ENCODE measurements at places on chromosomes 7 and 10.

GRCh38 chr7:2681929-2682799 lies 5.8 kb upstream of the AMZ1 start:
- no peak for DNase-seq

GRCh38 chr7:23235813-23236221 lies 10.8 kb upstream of the GPNMB start:
- no peak for DNase-seq

DNA sequence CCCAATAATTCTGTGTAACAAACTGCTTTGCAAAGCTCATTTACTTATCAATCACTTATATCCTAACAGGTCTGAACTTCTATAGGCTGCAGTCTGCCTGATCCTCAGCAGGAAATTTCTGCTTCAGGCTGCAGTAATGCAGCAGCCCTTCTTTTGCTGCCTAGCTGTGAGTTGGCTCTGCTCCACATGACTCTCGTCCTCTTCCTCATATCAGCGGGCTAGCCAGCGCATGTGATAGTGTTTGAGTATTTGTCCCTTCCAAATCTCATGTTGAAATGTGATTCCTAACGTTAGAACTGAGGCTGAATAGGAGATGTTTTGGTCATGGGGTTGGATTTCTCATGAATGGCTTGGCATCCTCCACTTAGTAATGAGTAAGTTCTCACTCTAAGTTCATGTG lies 387.8 kb downstream of the SEMA3D start:
- DNase-seq: no peak

DNA sequence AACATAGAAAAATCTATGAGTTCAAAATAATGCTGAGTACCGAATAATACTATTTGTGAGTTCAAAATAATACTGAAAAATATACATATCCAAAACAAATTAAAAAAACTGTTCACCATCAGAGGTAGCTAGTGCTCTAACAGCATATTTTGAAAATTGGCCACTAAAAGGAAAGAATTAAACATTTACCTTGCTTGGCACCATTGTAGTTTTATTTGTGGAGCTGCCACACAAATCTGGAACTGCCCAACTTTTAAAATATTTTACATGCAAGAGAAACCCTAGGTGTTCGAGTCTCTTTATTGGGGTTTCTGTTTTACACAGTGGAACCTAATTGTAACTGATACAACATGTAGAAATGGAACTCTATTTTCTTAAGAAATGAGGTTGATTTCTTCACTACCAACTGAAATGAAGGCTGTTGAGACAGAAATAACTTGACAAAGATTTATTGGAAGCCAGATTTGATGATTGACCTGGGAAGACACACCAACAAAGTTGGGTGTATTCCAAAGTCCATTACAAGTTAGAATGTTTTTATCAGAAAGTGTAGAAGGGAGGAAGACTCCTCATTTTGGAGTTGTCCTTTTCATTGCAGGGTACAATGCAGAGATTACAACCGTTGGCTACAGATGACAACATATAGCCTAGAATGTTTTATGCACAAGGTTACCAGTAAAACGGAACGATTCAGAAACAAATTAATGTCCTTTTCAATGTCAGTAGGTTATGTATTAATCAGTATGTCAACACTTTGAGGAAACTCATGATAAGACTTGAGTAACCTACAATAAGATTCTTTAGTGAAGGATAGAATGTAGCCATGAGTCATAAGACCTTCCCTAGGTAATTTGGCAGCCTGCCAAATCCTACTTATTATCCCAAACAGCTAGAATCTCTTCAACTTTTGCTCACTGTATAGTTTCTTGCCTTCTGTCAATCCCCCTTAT lies 73.8 kb upstream of the PAPSS2 start:
- no peak for DNase-seq

DNA sequence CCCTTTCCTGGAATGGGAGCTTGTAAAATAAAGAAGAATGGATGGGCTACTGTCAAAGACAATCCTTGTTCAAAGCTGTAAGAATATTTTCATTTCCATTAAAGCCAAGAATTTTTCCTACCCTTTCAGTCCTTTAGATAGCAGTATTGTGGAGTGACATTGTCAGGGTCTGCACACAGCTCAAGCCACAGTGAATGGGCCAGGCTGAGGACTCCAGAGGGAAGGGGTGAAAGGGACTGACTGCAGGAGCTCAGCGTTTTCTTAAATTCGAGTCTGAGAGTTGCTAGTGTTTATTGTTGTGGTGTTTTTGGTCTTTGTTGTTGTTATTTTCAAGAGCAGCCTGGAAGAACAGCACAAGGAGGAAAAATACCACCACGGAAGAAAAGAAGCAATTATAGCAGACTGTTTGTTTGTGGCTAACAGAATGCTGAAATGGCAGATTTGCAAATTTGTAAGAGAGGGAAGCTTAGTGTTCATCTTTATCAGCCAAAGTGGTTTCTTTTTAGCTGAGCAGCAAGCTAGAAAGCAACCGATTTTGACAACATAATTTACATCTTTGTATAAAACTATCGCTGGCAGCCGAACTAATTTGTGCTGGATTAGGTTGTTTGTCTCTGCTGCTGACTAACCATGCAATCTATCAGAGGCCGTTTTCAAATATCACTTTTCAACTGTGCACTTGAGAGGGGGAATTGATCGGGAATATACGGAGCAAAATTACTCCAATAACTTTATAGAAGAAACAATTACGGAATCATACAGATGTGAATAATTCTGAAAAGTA lies 192.1 kb downstream of the LRMDA start:
- DNase-seq: no peak

GRCh38 chr7:150939466-150939865 lies 38.7 kb downstream of the KCNH2 start:
- DNase-seq: no peak

- DNase-seq: no peak
These were observed 31.4 kb downstream of the FEZF1 start for GRCh38 chr7:122273117-122273516.

- peak; percentile 18 for DNase-seq
These were observed 43.2 kb downstream of the CCNY start for GRCh38 chr10:35379226-35380137.

DNA sequence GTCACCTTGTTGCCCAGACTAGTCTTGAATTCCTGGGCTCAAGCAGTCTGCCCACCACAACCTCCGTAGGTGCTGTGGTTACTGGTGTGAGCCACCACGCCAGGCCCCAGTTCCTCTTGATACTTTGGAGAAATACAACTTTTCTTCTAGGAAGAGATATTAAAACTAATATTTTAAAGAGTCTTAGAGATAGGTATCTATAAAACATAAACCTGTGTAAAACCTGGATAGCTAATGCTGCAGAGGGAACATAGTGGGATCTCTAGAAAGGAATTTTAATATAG lies 4.8 kb upstream of the GDI2 start:
- DNase-seq: no peak

- no peak for DNase-seq
These were observed 7.3 kb downstream of the SKIDA1 start for GRCh38 chr10:21518149-21518640.

DNA sequence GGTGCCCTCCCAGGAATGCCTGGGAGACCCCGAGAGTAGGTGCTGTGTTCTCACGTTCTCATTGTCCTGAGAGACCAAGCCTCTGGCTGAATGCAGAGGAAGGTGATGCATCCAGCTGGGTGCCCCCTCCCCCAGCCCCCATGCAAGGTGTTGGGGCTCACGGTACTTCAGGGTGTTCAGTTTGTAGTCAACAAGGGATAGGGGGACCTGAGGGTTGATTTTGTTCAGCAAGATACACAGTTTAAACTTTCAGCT lies 60.4 kb upstream of the DUSP5 start:
- DNase-seq: no peak

DNA sequence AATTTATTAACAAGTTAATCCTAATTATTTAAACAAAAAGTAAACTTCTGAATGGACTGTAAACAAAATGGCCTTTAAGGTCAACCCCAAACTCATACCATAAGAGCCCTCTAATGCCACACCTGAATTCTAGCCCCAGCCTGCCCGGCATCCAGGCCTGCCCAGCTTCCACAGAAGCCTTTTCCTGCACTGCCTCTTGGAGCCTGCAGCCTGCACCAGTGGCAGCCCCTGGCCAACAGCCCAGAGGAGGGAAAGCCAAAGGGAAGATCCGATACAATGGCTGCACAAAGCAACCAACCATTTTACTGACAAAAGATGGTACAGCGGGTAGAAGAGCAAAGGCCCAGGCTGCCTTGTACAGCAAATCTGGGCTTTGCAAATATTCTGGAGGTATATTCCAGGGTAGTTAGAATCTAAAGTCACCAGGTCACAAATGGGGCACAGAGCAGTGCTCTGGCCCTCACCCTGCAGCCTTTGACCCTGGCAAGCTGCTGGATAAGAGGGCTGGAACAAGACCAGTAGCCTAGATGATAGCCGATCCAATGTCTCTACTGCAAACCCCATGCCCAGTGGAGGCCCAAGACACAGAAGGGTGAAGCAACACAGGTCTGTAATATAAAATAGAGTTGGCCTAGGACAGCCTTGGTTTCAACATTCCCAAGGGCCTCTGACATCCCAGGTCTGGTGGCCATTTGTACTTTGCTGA lies 12.5 kb upstream of the CH25H start:
- no peak for DNase-seq

- DNase-seq: no peak
These were observed 83.9 kb downstream of the CHN2 start for GRCh38 chr7:29278337-29279069.

GRCh38 chr7:107043491-107043890 lies 1.0 kb upstream of the PRKAR2B start:
- no peak for DNase-seq

DNA sequence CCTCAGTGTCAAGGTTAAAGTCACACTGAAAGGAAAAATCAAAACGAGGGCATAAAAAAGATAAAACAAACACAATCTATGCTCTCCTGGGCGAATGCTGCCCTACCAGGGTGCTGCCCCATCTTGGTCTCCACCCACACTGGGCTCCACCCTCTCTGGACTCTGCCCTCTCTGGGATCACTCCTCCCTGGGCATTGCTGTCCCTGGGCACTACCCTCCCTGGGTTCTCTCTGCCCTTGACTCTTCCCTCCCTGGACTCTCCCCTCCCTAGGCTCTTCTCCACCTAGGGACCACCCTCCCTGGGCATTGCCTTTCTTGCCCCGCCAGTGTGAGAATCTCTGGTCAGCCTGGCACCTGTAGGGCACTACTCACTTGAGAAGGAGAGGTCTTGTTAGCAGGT lies 8.6 kb downstream of the GDF2 start:
- no peak for DNase-seq

- DNase-seq: no peak
These were observed 48.3 kb upstream of the STEAP4 start for GRCh38 chr7:88355011-88355410.

DNA sequence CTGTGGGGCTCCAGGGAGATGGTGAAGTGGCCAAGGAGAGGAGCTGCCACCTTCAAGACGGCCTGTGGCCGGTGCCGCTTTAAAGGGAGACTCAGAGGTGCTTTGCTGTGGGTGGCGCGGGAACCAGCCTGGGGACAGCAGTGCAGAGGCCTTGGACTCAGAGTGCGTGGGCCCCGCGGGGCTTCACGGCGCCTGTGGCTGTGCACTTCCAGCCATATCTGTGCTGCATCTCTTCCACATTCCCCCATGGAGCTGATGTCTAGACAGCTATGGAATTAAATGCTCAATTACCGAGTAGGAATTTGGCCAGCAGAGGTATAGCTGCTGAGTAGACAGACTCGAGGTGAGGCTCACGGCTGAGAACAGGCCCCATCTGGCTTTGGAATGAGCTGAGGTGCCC lies 41.7 kb downstream of the HTRA1 start:
- DNase-seq: no peak

GRCh38 chr7:152076324-152076821 lies 50.9 kb downstream of the GALNT11 start:
- DNase-seq: peak; percentile 12

DNA sequence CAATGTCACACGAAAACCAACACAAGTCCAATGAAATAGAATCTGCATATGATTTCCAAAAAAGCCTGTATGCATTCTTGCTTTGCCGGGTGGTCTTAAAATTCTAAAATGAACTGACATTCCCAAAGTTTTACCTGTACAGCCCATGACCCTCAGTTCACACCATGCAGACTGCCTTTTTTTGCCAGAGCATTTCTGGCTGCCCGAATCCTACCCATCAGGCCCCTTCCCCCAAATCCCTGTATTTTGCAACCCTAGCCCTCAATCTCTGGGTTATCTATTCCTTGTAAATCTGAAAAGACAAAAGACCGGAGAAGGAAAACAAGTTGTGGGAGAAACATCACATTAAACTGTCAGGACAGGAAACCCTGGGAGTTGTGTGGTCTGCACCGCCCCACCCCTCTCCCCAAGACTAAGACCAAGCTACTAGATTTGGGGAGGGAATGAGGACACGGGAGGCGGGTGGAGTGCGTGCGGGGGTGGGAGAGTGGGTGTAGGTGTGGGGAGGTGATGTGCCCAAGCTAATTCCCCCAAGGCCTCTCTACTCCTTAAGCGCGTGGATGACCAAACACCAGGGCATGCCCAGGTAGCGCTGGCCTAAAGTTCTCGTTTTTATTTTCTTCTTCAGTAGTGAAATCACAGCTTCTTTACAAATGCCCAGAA lies 1.4 kb downstream of the JCAD start:
- DNase-seq: no peak

- DNase-seq: no peak
These were observed 298.5 kb downstream of the KLF6 start for GRCh38 chr10:3486346-3487065.

DNA sequence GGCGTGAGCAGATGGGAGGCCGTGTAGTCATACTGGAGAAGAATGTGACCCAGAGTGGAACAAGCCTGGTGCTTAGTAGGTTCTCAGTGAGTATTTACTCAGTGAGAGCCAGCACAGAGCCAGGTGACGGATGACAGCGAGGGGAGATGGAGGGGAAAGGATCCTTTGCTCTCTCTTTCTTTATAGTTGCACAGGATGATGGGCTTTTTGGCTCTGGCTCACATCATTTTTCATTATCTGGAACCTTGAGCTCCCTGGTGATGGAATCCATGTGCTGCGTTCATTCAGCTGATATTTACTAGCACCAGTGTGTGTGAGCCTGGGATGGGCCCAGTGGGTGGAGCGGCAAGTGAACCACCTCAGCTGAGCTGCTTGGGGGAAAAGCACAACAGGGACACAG lies 17.2 kb downstream of the BTBD16 start:
- no peak for DNase-seq

GRCh38 chr7:94080551-94080950 lies 76.4 kb upstream of the BET1 start:
- no peak for DNase-seq

DNA sequence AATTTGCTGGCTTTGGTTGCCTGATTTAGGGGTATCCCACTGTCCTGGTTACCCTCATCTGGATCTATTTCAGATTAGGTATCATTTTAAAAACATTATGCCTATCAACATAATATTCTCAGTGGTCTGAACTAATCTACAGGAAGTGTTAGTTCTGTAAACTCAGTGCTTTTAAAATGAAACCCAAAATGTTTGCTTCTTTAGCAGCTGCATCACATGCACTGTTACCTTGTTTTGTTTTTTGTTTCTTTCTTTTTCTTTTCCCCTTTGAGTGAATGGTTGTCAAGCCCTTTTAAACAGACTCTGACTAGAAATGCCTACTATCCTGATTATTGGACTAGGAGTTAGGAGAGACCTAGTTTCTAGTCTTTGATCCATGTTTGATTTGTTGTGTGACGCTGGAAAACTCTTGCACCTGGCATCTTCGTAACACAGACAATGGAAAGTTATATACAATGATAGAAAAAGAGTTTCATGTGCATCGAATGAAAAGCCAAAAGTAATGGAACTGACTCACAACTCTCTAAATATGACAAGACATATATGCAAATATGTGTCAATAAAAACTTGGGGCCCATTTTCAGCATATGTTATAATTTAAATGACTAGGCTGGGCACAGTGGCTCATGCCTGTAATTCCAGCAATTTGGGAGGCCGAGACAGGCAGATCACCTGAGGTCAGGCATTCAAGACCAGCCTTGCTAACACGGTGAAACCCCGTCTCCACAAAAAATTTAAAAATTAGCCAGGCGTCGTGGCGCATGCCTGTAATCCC lies 52.3 kb upstream of the STRIP2 start:
- DNase-seq: no peak

Measured in activated naive CD8-positive, alpha-beta T cell treated with anti-CD3 and anti-CD28 coated beads, Interleukin-2, amount 50 U/mL, for 24 hours (primary cell).